Osteoblast (primary cell): ENCODE measurements at places on chromosomes 3 and 15. TPM values are rescaled to one million over a fixed set of nuclear protein-coding genes. Genes with fewer than 3 reads are reported as not detected.
A peak's percentile ranks its signal among the peaks of the same experiment; 100 is the strongest.

DNA sequence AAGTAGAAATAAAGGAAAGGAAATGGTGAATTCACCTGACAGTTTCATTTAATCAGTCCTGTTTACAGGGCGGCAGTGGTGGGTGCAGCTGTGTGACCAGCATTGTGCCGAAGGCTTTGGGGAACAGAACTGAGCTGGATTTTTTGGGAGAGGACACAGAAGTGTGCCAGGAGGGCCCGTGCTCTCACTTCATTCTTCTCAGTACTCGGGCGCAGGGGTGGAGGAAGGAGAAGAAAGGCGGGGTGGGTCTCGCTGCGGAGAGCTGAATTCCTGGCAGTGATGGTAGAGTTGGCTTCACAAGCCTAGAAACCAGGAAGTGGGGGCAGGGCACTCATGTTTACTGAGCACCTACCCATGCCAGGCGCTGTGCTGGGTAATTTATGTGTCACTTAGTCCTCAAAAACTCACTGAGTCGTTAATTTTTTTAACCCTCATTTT is 64.6 kb downstream of the CRTC3 start:
- peak overlapping the region; percentile 30 for H3K27ac ChIP-seq
- peaks cover 6% of the 10 kb centered on the region for H3K36me3 ChIP-seq
- no peaks in the 10 kb centered on the region for H3K27me3 ChIP-seq
- H3K4me1 ChIP-seq = peaks cover 30% of the 10 kb centered on the region
- no peak for DNase-seq

Gene GOLGA6L4
- total RNA-seq = 1.5 and 1.8 TPM in 2 replicates

DNA sequence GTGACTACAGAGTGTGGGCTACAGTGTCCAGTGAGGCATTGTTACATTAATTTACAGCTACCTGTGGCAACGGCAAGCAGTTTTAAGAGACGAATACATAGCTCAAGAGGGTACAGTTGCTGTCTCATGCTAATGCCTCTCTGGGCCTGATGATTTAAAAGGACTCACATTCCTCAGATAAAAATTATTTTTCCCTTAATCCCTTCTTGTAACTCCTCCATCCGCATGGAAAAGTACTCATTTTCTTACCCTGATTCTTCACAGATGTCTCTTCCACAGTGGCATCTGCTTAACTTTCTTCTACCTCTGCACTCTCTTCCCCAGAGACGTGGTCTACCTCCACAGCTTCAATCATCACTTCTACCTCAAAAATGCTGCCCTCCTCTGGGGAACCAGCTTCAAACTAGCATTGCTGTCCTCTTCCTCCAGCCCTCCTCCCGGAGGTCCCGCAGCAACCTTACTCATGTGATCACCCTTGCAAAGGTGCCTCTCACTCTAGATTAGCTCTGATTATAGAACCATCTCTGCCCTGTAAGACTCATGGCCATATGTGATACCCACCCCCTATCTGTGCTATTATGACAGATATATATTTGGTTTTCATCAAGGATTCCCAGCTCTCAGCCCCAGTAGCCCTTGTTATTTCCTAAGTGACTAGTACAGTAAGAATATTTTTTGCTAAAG is 21.4 kb upstream of the ABHD17C start:
- H3K27ac ChIP-seq = no peak overlapping the region
- H3K4me1 ChIP-seq = peaks cover 7% of the 10 kb centered on the region
- no peak overlapping the region for H3K4me3 ChIP-seq
- no peaks in the 10 kb centered on the region for H3K36me3 ChIP-seq

Gene SCG5
- total RNA-seq = 6.8 and 9.0 TPM in 2 replicates

Gene LSAMP
- total RNA-seq = 3.3 and 6.8 TPM in 2 replicates

DNA sequence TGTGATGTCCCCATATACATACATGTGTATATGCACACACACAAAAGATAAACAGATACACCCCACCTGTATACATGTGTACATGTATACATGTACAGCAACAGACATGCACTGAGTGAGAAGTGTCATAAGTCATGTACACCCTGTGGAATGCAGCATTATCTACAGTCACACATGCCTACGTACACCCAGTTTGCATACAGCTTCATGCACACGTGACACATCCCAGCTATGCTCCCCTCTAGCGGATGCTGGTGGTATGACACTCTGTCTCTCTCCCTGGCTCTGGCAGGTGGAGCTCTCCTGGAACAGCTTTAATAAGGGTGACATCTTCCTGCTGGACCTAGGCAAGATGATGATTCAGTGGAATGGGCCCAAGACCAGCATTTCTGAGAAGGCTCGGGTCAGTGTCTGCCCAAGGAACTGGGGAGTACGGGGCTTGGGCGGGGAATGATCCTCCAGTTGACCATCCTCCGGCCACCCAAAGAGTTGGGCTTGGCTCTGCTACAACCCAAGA is 6.3 kb downstream of the VILL start:
- DNase-seq = peak; percentile 97
- peaks cover 4% of the 10 kb centered on the region for H3K36me3 ChIP-seq
- no peak overlapping the region for H3K27ac ChIP-seq
- no peaks in the 10 kb centered on the region for H3K27me3 ChIP-seq
- H3K4me3 ChIP-seq = no peak overlapping the region
- H3K4me1 ChIP-seq = peaks cover 18% of the 10 kb centered on the region

Gene RPN1
- total RNA-seq = 467 and 473 TPM in 2 replicates

Gene SCAANT1
- total RNA-seq = not detected in 2 replicates

Gene DUOXA2
- total RNA-seq = not detected in 2 replicates

Gene TTLL13
- total RNA-seq = under 0.01 TPM in 2 replicates
